ENCODE measurements at places on chromosomes 4 and X.

- peak; percentile 75 for DNase-seq
Measured at GRCh38 chr4:56731857-56732256, 50.8 kb upstream of the HOPX start.

DNA sequence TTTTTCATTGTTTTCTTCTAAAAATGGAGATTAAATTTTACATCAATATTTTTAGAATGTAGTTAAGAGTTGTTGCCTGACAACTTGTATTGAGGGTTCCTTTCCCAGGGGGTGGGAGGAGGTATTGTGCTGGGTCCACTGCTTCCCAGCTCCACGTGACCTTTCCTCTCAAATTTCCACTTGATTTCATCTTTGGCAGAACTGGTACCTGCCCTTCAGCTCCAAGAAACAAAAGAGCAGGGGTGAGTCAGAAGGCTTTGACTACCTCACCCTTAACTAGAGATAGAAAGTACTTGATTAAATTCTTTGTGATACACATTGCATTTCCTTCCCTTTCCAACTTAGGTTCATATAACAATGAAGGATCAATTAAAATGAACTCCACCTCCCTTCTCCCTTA is 19.7 kb downstream of the TRIM2 start:
- DNase-seq, result no peak

DNA sequence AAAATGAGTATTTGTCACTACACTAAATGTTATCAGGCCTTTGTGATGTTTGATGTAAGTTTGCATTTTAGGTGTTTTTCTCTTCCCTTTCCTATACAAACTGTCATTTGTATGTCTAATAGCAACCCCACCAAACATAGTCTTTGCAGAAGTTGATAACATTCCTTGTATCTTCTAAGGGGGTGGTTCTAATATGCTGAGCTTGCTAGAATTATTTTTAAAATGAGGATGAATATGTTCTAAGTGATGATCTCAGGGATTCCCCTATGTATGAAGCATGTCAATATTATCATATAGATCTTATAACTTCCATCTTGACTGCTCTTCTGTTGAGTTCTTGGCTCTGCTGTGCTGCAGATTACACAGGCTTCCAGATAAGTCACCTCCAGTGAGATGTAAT is 3.1 kb downstream of the CHM start:
- no peak for DNase-seq

DNA sequence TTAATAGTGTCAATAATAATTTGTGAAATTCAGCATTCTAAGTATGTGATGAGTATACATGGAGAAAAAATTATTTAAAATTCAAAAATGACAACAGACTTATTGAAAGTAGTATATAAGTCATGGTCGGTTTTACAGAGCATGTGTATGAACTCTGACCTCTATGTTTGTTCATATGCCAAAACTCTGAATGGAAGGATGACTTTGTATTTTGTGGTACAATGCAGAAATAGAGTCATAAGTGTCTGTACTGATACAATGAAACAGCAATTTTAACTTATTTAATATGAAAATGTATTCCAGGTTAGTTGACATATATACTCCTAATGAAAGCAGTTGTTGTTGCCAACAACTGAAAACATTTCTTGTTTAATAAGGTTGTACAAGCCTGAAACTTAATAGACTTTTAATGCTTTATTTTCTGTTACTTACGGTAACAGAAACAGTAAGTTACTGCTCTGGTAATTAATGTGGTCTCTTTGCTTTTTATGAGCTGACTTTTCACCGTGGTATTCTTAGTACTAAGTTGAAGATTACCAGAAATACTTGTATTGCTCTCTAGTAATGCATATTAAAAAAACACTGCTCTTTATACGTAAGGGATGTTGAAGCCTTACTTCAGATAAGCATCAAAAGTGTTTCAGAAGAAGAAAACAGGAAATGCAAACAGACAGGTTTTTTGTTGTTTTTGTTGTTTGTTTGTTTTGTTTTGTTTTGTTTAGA is 1.9 kb downstream of the UBE2K start:
- no peak for DNase-seq

- DNase-seq, result no peak
Measured at GRCh38 chr4:54076673-54077072, 12.3 kb upstream of the CHIC2 start.

DNA sequence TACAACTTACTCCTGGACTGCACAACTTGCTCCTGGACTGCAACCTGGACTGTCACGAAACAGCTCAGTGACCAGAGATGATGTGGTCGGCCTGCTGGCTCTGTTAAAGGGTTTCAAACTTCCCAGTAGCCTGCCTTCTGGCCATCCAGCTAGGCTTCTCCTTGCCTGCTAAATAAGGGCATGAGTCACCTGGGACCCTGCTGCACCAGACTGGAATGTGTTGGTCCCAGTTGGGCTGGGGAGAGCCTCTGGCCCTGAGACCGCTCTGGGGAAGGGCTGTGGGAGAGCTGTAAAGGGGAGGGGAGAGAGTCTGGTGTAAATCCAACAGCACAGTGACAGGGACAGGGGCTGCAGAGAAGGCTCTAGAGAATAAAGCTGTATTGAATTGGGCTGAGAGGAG is 165.8 kb downstream of the VSIG4 start:
- no peak for DNase-seq

Measured in bone marrow (tissue), 2 donors.